ENCODE measurements at places on chromosomes 12 and 14.

GRCh38 chr14:22915886-22916521, 2.9 kb downstream of the RBM23 start:
- H3K36me3 ChIP-seq = peaks cover 44% of the 10 kb centered on the region
- H3K27ac ChIP-seq = peak overlapping the region; percentile 33
- H3K4me1 ChIP-seq = peaks cover 48% of the 10 kb centered on the region
- no peak for DNase-seq
- H3K4me3 ChIP-seq = no peak overlapping the region
- peaks cover 6% of the 10 kb centered on the region for H3K27me3 ChIP-seq

DNA sequence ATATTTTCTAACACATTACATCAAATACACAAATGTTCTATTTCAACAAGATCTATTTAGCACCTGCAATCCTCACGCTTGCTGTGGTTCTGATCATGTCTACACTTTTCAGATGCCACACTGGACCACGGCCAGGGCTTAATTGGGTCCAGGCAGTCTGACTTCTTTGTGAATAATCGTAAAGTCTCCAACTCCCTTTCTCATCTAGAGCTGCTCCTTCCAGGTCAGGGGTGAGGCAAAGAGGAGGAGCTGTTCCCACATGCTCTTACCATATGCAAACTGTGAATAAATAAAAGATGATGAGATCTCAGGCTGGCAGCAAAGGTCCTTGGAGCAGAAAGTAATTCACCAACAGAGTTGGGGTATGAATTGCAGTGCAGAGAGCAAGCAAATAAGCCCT, 316.6 kb downstream of the GLT1D1 start:
- H3K36me3 ChIP-seq = no peaks in the 10 kb centered on the region
- H3K4me1 ChIP-seq = no peaks in the 10 kb centered on the region
- H3K27me3 ChIP-seq = no peaks in the 10 kb centered on the region
- no peak overlapping the region for H3K4me3 ChIP-seq
- H3K27ac ChIP-seq = no peak overlapping the region

DNA sequence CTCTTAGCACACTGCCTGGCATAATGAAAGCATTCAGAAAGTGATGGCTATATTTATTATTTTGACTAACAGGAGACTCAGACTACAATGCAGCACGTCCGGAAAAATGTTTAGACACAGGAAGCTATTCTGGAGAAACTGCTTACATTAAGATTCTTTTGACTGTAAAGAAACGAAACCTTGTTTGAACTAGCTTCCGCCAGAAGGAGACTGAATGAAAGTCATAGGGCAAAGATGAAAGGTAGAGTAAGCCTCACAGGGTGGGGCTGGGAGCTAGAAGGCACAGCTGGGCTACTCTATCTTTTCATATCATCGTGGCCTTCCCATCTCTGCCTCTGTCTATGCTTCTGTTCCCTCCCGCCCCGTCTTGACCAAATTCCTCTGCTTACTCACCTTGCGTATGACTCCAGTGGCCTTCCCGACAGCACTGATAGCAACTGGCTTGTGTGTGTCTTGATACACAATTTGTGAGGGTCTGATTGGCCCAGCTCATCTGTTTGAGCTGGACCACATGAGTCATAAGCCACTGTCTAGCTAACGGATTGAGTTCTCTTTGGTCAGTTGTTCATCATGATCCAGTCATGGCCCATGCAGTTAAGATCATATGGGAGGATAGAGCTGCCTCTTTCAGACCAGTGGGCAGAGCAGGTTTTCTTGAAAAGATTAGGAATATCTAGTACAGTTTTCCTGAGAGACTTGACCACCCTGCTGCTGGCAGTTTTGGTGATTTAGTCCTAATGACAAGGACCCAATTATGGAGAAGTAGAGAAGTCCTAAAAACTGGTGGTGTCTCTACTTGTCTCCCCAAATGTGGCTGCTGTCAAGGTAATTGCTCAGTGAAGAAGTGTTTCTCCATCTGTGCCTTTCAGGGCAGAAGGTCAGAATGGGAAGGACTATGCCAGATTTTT, 151.5 kb upstream of the SLC38A2 start:
- H3K27ac ChIP-seq = peak overlapping the region; percentile 95
- no peaks in the 10 kb centered on the region for H3K27me3 ChIP-seq
- H3K4me1 ChIP-seq = peaks cover 57% of the 10 kb centered on the region
- peak; percentile 74 for DNase-seq
- peaks cover 32% of the 10 kb centered on the region for H3K36me3 ChIP-seq

- peaks cover 4% of the 10 kb centered on the region for H3K27me3 ChIP-seq
- peak overlapping the region; percentile 40 for H3K4me3 ChIP-seq
- peaks cover 51% of the 10 kb centered on the region for H3K4me1 ChIP-seq
- peak overlapping the region; percentile 87 for H3K27ac ChIP-seq
- DNase-seq = peak; percentile 71
- no peaks in the 10 kb centered on the region for H3K36me3 ChIP-seq
These were observed 115.9 kb upstream of the TMPO start for GRCh38 chr12:98399532-98399931.

DNA sequence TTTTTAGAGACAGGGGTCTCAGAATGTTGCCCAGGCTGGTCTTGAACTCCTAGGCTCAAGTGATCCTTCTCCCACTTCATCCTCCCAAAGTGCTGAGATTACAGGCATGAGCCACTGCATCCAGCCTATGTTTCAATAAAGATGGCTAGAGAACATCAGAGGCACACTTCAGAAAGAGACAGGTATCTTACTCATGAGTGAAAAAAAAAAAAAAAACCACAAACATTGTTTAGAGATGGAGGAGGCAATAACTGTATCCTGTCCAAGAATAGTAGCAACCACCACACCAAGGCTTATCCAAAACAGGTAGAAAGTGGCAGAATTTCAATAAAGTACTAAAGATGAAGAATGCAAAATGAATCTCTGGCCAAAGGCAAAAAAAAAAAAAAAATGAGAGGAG, 30.3 kb downstream of the EEA1 start:
- peaks cover 5% of the 10 kb centered on the region for H3K36me3 ChIP-seq
- no peak overlapping the region for H3K27ac ChIP-seq
- no peak for DNase-seq
- H3K4me1 ChIP-seq = peaks cover 11% of the 10 kb centered on the region
- H3K4me3 ChIP-seq = no peak overlapping the region

All from activated naive CD4-positive, alpha-beta T cell treated with anti-CD3 and anti-CD28 coated beads, Interleukin-2, amount 10 ng/mL, durations not matched to agents 7 days and 5 days (primary cell).